ENCODE measurements at places on chromosomes 16 and 17.

DNA sequence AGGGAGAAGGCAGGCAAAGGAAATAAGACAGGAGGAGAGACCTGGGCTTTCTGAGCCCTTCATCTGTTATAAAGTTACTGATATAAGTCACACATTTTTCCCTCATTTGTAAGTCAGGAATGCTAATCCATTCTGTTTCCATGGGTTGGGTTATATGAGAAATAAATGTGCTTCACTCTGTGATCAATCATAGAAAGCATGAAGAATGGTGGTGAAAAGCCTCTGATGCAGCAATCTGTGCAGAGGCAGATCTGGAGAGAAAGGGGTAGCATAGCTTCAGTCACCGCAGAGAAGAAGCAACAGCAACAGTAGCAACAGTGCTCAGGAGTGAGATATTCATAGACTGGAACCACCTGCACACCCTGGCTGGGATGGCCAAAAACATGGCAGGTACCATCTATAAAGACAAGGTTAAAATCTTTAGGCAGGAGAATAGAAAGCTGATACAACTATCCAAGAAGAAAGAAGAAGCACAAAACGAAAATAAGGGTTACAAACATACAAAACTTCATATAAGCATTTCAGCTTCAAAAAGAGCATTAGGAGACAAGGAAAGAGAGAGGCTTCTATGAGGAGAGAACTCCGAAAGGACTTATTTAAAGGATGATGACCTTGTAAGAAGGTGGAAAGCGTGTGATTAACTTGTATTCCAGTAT is 41.9 kb downstream of the TMEM100 start:
- DNase-seq = no peak

DNA sequence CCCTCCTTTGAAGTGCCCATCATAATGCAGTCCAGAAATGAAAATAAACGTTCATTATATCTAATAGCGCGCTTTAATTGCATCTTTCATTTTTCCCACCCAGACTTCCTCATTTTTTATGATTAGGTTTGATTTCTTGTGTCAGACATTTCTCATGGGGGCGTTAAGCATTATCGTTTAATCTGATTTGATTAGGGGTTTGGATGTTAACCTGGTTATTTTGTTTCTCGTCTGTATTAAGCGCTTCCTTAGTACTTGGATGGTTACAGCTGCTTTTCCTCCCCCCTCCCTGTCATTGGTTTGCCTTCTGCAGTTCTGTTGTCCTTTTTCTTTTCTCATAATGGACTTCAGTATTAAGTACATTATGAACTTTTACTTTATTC is 540 bp downstream of the MFSD11 start:
- no peak for DNase-seq

DNA sequence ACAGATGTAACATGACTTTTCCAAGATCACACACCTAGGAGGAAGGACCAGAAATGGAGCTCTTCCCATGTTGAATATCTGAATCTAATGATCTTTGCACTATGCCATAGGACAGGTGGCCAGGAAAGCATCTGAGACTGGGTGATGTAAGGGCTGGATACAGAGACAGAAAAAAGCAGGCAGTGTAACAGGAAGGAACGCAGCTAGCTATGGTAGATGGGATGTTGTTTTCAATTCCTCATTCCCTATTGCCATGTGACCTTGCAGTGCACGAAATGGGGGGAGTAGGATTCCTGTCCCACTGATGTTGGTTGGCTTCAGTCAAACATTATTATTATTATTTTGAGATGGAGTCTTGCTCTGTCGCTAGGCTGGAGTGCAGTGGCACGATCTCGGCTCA is 3.7 kb upstream of the NPIPB15 start:
- DNase-seq = no peak

DNA sequence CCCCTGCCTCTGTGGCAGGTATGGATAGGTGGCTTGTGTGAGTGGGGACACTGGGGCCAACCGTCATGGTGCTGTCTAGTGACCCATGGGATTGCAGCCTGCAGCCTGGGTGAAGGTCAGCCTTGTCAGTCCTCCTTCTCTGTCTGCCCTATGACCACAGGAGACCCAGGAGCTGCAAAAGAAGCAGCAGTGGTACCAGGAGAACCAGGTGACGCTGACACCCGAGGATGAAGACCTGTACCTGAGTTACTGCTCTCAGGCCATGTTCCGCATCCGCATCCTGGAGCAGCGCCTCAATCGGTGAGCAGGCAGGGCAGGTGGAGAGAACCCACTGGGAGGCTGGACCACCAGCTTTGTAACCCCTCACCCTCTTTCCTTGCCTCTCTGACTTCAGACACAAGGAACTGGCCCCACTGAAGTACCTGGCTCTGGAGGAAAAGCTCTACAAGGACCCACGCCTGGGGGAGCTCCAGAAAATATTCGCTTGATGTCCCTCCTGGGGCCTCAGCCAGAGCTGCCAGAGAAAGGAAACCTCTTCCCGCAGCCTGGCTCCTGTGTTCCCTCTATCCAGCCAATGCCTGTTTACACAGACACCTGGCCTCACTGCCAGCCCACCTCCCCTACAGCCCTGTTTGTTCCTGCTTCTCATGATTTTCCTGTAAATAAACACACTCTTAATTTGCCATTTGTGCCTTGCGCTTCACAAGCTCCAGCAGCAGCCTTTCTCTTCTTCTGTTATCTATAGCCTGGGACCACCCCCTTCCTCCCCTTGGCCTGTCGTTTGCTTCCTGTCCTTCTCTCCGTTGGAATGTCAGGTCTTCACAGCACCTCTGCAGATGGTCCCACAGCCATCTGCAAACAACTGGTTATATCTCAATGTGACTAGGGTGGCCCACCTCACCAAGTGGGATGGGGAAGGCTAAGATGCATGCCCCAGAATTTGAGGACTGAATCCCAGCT is 4.5 kb upstream of the KATNB1 start:
- no peak for DNase-seq

GRCh38 chr17:52030052-52030451 is 128.5 kb downstream of the CA10 start:
- DNase-seq = no peak

GRCh38 chr16:53908731-53909130 is 204.8 kb downstream of the FTO start:
- DNase-seq = no peak

DNA sequence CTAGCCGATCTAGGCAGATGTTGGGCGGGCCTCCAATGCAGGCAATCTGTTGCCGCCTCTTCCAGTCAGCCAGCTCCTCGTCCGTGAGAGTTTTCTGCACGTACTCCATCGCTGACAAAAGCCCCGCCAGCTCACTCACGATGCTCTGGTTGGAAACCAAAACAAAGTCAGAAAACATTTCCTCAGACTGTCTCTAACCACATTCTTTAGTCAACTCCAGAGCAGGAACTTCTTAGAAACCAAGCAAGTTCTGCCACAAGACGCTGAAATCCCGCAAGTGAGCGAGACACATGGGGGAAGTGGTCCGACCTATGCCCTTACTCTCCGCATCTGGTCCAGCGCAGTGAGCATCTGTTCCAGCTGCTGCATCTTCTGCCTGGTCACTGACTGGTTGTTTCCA is 49.1 kb downstream of the STAT5A start:
- DNase-seq = peak; percentile 22

GRCh38 chr17:51128076-51128475 is 7.4 kb upstream of the SPAG9 start:
- no peak for DNase-seq

DNA sequence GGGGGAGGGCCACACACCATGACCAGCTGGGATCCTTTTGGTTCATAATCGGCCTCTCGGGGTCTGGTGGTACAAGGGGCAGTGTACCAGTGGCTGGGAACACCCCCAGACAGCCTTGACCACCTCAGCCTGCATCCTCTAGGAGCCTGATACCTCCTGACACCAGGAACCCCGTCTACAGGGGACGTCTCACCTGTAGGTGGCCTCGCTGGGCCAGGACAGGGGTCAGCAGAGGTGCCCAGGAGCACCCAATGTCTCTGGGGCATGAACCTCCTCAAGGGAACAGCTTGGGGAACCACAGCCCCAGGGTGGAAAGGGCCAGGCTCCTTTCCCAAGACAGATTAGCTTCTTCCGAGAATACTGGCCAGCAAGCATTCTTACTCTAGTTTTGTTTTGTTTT is 2.5 kb upstream of the METRNL start:
- no peak for DNase-seq

GRCh38 chr17:10224582-10225195 is 26.3 kb upstream of the GAS7 start:
- no peak for DNase-seq

- DNase-seq = no peak
These were observed 289.6 kb upstream of the ERCC4 start for GRCh38 chr16:13630374-13630773.

DNA sequence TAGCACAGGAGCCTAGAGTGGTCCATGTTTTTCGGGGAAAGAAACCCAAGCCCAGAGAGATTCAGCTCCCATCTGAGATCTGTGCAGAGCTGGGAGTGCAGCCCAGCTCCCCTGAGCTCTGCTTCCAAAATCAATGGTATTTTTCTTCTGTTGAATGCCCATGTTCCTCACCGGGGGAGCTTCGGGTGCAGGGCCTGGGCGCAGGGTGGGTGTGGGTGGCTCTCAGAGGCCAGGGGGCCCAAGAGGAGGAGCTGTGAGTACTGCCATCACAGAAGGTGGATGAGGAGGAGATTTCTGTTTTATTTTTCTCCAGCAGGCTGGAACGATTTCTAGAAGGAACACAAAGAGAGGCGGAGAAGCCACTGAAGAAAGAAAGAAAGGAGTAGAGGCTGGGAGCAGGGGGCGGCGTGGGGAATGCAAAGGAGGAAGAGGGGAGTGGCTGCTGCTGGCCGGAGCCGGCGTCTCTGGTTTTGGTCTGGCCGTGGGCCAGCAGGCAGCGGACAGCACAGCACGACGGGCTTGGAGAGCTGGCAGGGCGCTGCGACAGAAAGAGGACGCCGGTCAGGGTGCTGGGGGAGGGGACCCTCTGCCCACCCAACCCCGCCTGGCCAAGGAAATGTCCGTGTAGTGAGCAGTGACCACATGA is 76.2 kb upstream of the KSR1 start:
- no peak for DNase-seq

DNA sequence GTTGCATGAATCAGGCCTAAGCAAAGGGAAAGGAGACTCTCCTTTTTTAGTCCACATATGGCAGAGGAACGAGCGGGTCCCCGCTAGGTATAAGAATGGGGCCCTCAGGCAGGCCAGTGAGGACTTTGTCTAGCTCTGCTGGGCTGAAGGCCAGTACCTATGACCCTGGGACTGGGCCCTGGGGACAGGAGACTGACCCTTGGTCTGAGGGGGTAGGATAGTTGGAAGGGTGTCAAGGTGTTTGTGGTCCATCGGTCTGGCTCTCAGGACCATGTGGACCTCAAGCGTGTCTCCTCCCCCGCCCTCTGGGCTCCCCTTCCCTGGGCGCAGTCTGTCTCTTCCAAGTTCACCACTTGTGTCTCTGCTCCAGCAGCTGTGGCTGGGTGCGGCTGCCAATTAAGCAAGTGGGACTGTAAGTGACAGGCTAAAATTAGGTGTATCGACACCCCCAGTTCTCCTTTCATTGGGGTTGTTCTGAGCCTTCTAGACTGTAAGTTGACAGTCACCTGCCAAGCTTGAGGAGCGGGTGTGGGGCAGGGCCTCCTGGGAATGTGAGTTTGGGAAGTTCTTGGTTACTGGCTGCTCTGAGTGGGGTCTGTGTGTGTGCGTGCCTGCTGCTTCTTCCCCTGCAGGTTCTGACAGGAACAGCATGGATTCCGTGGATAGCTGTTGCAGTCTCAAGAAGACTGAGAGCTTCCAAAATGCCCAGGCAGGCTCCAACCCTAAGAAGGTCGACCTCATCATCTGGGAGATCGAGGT is 24.5 kb downstream of the AKAP1 start:
- DNase-seq = no peak

DNA sequence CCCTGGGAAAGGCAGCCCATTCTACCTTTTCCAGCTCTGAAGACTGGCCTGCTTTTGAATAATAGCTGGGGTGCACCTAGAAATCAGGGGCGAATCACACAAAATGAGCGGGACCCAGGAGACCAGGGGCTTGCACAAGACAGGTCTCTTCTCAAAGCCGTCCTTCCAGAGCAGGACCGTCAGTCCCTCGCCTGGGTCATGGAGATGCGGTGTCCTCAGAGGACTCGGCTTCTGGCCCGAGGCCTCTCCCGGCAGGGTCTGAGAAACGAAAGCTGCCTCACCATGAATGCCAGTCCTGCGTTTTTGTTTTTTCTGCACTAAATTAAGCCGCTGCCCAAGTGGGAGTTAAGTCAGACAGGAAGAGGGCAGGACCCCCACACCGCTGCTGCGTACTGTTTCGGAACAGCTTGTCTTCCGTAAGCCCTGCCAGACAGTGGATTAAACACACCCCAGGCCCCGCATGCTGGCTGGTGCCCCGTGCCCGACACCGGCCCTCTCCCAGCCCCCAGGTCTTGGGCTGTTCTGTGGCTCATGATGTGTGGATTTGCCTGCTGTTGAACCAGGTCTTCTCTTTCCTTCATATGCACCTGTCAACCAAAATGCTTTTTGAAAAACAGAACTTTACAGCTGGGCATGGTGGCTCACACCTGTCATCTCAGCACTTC is 142.1 kb upstream of the RPH3AL start:
- DNase-seq = no peak

All from activated CD4-positive, CD25-positive, alpha-beta regulatory T cell treated with anti-CD3 and anti-CD28 coated beads, Interleukin-2, amount 50 U/mL, for 16 hours (primary cell).